HFFc6 (cell line): ENCODE measurements at places on chromosomes 6 and 20. TPM values are rescaled to one million over a fixed set of nuclear protein-coding genes. Genes with fewer than 3 reads are reported as not detected.

GRCh38 chr20:59850018-59850641 lies 83.3 kb downstream of the SYCP2 start:
- DNase-seq = peak; percentile 34

- no peak for DNase-seq
Observed at GRCh38 chr6:148471624-148472159, 129.1 kb downstream of the SASH1 start.

DNA sequence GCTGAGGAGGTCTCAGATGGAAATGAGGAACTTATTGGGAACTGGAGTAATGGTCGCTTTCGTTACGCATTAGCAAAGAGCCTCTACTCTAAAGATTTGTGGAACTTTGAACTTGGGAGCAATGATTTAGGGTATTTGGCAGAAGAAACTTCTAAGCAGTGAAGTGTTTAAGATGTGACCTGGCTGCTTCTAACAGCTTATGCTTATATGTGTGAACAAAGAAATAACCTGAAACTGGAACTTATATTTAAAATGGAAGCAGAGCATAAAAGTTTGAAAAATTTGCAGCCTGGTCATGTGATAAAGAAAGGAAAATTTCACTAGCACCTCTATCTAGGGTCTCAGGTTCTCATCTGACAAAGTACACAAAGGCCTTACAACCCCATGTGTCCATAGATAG lies 23.5 kb downstream of the IRF4 start:
- no peak for DNase-seq

GRCh38 chr6:52620055-52620905 lies 43.4 kb upstream of the TRAM2 start:
- no peak for DNase-seq

Gene ARMC12
- 0.20 to 0.33 TPM in 2 of 3 replicates, not detected in the other for total RNA-seq

Gene TTK
- total RNA-seq = 10.2 to 24.7 TPM (median 20.7 TPM) in 3 replicates

Gene CTCFL
- not detected in 3 replicates for total RNA-seq
